ENCODE measurements at places on chromosomes 12 and 14.

DNA sequence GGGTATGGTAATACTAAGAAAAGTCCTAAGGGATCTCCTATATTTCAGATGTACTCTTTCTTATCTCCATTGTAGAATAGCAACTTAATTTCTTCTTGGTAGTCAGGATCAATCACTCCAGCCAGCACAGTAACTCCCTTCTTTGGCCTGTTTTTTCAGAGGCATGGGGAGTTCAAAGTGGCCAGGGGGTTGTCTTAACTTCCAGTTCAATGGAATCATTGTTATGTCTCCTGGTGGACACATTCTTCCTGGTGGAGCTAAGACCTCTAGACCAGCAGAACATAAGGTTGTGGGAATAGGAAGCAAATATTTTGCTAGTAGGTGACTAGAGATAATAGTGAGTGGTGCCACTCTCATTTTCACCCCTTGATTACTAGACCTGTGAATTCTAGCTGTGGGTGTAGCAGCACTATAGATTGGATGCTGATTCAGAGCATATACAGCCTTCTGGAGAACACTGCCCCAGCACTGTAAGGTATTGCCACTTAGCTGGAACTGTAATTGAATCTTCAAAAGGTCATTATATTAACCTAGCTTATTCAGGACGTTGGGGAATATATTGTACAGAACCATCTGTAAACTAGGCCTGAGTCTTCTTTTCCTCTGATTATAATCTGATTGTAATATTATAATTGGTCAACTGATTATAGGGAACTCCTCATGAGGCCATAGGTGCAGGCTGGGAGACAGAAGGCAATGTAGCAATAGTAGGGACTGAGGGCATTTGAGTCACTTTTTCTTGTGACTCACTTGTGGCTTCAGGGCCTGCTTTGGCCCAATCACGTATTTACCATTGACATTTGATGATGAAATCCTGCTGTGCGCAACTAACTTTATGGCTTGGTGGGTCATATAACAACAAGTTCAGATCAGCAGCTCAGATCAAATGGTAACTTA is 60.2 kb upstream of the ATP2B1 start:
- peak; percentile 99 for DNase-seq

- peak; percentile 20 for DNase-seq
These were observed 42.9 kb upstream of the AP4S1 start for GRCh38 chr14:30982533-30982932.

GRCh38 chr14:80669426-80669825 is 272.1 kb downstream of the CEP128 start:
- DNase-seq: no peak

- DNase-seq: no peak
These were observed 4.9 kb downstream of the CFAP73 start for GRCh38 chr12:113154351-113154973.

- DNase-seq: peak; percentile 76
These were observed 153.9 kb downstream of the PRKCH start for GRCh38 chr14:61475316-61475715.

DNA sequence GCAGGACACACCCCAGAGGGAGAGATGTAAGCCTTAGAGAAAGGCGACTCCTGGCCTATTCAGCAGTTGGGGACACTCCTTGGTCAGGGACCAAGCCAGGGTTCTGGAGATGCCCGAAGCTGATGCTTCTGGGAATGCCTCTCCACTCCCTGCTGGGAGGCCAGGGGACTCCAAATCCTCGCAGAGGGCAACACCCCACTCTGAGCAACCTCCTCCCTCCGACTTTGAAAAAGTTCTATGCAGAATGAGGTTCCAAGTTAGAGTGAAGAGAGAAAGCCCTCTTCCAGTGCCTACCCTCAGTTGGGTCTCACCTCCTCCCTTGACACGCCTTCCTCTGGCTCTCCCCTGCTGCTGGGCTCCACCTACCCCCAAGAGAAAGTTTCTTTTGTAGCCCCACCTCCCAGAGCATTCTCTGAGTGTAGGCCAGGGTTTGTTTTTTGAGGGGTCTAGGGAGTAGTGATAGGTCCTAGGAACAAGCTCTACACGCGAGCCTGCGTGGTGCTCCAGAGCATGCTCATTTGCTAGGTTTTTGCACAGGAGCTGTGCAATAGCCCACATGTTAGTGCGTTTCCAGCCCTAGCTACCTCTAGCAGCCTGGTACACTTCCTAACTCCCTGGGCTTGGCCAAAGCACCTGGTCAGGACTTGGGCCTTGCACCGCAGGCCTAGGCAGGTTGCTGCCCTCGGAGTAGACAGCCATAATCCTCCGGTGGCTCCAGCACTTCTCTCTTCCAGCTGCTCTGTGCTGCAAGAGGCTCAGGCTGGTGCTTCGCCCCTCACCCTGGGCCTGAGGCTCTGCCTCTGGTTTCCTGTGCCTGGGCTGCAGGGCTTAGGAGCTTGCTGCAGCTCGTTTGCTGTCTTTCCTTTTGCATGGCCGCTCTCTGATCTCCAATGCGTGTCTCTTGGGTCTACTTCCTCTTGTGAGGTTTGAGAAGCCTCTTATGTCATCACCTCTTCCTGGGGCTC is 590 bp upstream of the CEBPE start:
- peak; percentile 97 for DNase-seq

GRCh38 chr14:74655599-74656395 is 43.8 kb upstream of the LTBP2 start:
- no peak for DNase-seq

DNA sequence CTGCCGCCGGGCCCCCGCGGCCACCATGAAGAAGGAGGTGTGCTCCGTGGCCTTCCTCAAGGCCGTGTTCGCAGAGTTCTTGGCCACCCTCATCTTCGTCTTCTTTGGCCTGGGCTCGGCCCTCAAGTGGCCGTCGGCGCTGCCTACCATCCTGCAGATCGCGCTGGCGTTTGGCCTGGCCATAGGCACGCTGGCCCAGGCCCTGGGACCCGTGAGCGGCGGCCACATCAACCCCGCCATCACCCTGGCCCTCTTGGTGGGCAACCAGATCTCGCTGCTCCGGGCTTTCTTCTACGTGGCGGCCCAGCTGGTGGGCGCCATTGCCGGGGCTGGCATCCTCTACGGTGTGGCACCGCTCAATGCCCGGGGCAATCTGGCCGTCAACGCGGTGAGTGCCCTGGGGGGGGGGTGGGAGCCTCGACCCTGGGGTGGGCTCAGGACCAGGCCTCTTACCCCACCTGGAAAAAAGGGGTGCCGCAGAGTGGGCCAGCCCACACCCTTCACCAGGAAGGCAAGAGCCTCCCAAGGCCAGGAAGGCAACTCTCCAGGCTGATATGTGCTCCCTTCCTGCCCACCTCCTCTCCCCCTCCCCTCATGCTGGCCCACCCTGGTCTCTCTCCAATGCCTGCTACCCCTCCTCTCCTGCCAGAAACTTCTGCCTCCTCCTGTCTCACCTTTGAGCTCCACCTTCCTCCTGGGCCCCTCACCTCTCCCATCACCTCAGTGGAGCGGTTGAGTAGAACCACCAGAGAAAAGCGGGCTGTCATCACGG is 507 bp downstream of the AQP5 start:
- DNase-seq: no peak

DNA sequence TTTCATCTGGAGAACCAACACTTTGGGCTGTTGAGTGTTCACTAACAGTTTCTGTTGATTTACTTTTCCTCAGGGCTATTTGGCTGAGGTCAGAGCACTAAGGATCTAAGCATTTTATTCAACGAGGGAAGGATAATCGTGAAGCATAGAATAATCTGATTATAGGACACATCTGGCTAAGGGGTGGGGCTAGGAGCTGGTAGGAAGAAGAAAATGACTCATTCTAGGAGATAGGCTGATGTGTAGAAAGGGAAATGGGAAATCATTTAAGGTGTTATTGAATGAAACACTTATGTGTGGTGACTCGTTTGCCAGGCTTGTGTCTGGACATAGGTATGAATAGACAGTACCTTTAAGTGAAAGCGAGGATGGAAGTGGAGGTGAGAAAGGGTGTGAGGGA is 167.2 kb downstream of the ETNK1 start:
- no peak for DNase-seq

GRCh38 chr14:76175942-76176341 is 24.2 kb downstream of the GPATCH2L start:
- DNase-seq: no peak

GRCh38 chr14:74392616-74393570 is 33.1 kb downstream of the SYNDIG1L start:
- no peak for DNase-seq

DNA sequence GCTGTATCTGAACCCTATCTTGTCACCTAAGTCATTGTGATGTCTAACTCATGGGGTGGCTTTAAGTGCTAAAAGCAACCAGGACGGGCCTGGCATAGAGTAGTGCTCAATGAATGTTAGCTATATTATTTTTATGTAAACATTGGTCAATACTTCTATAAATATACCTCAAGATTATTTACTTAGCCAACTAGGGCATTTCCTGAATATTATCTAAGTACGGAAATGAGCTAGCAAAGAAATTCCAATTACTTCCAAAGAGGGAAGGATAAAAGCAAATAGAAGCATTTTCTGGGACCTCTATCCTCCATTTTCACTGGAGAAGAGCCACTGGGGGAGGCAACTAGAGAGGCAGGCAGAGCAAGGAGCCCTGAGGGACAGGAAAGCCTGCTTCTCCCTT is 20.6 kb downstream of the CCDC92 start:
- DNase-seq: no peak

DNA sequence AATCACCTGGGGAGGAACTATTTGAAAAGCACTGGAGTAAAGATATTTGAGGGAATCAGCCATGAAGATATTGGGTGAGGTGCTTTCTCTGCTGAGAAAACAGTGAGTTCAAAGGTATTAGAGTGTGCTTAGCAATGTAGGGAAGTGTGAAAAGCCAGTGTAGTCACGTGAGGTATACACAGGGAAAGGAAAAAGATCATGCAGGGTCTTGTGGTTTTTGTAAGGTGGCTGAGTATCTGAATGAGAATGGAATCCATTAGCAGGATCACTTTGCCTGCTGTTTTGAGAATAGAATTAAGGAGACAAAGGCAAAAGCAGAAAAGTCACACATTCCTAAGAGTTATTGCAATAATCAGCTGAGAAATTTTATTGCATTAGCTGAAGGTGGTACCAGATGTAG is 193.0 kb downstream of the PIK3C2G start:
- no peak for DNase-seq

DNA sequence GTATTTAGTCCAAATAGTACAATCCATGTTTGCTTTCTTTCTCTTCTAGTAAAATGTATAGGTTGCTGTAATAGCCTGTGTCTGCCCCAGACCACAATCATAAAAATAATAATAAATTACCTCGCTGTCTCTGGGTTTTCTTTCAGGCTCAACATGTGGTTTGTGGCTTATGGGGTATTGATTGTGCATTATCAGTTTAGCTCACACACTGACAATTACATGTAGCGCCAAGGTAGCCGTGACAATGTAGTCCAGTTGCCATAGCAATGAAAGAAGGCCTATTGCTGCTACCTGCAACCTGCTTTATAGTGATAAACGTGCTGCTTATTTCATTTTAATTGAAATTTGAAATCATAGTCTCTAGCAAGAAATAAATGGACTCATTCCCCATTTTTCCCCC is 1009.8 kb downstream of the NRXN3 start:
- no peak for DNase-seq

GRCh38 chr12:54220092-54220557 is 31.3 kb upstream of the SMUG1 start:
- peak; percentile 50 for DNase-seq

DNA sequence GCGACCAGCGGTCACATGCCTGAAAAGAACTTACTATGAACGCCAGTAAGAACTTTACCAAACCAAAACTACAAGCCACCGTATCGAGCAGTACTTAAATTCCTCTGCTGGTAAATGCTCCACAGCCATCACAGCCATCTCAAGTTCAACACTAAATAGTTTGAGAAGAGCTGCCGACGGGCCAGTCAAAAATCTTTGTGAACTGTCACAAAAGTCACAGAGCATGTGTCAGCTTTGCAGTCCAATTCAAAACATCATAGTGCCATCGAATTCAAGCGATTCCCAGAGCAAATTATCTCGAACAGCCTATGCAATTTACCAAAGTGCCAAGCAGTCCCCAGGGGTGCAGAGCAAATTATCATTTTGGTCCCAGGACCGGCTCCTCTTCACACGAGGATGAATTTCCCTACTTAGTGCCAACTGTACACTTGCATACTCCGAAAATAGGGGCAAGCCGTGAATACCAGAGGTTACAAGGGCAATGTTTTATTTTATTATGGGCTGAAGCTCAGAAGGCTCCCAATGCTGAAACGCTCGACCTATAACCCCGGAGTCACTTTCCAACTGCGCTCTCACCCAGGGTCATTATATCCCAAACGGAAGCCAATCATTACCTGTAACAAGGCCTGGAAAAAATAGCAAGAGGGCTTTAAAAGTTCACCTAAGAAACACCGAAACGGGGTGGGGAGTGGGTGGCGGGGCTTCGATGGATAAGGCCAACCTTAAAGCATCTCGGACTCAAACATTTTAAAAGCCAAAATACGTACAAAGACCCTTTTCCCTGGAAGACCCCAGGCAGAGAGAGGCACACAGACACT is 1.1 kb downstream of the LRP6 start:
- no peak for DNase-seq

DNA sequence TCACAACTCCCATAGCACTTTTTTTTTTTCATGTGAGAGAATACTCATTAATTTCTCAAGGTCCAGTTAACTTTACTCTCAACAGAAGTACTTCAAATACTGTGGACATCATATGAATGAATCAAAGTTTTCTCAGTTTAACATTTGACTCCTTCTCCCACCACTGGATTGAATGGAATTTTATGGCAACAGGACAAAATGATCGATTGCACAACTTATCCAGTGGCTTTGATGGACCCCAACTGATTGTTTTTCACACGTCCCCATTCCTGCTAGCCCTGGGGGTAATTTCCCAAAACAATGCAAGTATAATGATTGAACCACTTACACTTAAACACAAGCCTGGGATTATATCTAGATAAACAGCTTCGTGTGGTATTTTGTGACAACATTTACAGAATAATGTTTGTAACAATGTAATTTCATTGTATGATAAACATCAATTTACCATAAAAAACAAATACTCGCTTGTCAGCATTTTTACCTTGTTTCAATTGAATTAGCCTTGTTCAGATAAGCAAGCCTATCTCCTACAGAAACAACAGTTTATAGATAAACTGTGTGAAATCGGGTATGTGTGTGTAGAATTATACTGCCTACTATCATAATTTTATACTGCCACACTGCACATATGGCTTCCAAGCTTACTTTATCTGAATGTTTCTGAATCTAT is 60.9 kb downstream of the SOX5 start:
- no peak for DNase-seq

DNA sequence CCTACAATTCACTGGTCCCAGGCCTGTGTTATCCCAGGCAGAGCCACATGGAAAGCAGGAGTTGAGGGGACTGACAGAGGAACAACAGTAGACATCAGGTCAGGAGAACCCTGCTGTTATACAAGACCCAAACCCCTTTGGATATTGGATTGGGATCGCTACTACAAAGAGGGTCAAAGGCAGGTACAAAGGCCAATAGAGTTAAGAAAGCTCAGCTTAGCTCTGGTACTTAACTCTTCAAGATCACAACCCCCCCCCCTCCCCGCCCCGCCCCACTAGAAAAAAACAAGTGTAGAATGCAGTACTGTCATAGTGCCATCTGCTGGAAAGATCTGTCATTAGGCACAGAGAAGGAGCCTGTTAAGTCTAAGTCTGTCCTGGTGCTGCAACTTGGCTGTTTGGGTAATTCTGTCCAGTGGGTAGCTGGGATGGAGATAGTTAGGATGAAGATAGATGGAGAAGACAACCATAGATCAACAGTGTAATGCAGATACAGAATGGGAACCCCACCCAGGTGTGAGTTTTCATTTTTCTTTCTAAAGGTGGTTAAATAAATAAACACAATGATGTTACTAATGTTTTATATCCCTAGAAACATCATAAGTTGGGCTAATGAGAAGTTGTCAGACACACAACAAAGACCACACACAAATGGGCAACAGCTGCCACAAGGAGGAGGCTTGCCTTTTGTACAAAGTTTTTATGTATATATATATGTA is 17.2 kb downstream of the REM2 start:
- peak; percentile 47 for DNase-seq

- no peak for DNase-seq
These were observed 20.6 kb downstream of the RDH12 start for GRCh38 chr14:67722293-67722692.

Data from MV-4-11 (cell line).